ENCODE measurements at places on chromosomes 2 and 18.

DNA sequence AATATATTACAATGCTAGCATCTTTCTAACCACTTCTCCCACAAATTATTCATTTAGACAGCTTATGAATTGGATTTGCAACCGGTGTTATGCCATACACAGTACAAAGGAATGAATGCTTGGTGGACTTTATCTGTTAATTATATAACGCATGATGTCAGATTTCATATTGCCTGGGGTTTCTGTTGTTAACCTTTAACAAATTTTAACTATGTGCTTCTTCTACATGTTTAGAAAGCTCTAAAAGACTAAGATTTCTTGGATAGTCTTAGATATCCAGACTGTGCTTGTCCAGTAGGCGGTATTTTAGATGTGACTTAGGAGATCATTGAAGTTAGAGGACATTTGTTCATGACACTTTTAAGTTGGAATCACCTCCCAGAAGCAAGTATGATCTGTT lies 976.3 kb downstream of the TMEM182 start:
- no peak for DNase-seq

GRCh38 chr18:54931152-54931551 lies 28.1 kb downstream of the CCDC68 start:
- no peak for DNase-seq

DNA sequence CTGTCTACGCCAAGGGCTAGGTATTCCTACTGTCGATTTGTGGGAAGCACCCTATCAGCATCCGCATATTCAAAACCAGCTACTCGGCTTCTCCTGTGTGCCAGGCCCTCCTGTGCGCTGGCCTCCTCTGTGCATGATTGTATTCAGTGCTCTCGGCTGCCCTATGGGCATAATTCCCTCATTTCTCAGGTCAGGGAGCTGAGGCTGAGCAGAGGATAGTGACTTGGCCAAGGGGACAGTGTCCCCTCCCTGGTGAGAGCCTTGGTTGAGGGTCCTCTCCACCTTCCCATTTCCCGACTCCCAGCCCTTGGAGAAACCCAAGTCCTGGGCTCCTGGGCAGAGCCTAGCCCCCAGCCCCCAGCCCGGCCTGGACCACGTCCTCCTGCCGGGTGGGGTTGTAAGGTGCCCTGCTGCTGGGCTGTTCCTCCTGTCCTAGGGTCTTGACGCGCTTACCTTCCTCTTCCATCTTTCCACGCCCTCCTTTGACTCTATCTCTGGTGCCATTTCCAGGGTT lies 6.3 kb upstream of the HS6ST1 start:
- DNase-seq: no peak

- no peak for DNase-seq
Observed at GRCh38 chr2:125405816-125406215, 1250.1 kb upstream of the GYPC start.

- DNase-seq: no peak
Observed at GRCh38 chr2:16168506-16169264, 228.3 kb downstream of the MYCN start.
